ENCODE measurements at places on chromosomes 2 and 18. TPM values are rescaled to one million over a fixed set of nuclear protein-coding genes. Genes with fewer than 3 reads are reported as not detected.

KCNIP3 gene
- 2.9 TPM for total RNA-seq

- DNase-seq, result no peak
Observed at GRCh38 chr2:227198866-227199265, 34.4 kb downstream of the COL4A3 start.

CERKL gene
- total RNA-seq, result 0.66 TPM

STON1 gene
- 9.1 TPM for total RNA-seq

DNA sequence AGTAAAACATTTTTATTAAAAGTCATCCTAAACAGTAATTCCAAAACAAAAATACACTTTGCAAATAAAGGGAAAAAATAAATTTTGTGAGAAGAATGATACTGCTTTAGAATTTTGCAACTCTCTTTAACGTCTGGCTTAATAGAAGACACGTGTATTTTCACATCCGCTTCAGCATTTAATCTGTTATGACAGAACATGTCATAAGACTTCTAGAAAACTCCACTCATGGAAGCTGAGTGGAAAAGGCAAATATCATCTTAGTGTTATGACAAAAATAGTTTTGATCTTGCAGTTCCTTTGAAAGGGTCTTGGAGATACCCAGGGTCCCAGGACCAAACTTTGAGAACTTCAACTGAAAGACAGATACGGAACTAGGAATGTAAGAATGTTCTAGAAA lies 350.1 kb downstream of the NCKAP5 start:
- DNase-seq, result no peak

- no peak for DNase-seq
Observed at GRCh38 chr18:24539866-24540617, 79.6 kb downstream of the HRH4 start.

DNA sequence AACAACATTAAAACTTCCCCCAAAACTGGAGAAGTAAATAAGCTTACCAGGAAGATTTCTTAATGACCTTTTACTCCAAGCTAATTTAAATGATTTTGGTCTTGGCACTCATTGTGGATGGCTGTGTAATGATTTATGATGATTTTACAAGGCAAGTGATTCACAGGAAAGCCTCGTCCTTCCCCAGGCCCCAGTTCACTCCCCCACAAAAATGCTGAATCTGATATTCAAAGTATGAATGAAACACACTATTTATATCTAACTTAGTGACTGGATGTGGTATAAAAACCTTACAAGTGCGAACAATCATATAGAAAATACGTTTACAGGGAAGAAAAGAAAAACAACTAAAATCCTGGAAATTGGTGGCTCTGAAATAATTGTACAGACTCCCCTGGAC lies 49.8 kb downstream of the ZNF516 start:
- no peak for DNase-seq

SP9 gene
- total RNA-seq, result not detected

- no peak for DNase-seq
Observed at GRCh38 chr2:172062402-172063004, 22.8 kb upstream of the DLX1 start.

DNA sequence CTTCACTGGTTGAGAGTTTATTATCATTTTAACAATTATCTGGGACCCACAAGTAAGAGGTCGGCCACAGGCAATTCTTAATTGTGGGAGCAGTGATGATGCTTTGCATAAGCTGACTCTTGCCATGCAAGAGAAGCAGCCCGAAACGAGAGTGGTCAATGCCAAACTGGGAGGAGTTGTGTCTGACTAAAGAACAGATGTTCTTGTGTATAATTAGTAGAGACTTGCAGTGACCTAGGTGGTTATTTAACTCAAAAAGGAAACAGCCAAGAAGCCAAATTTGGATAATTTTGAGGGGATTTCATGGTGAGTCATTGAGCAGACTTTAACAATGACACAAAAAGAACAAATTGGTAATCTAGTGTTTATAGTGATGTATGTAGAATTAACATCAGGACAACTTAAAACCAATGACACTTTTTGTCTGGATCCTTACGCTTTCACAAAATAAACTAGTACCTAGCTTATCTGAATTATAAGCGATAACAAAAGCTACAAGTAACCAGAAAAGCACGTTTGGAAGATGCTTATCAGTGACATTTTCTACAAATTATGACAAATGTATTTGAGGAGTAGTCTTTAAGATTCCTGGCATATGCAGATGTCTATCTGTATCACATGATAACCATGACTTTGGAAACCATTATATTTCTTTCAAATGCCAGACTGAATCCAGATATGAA lies 184.7 kb upstream of the DLGAP1 start:
- no peak for DNase-seq

GRCh38 chr2:5290900-5291546 lies 401.2 kb upstream of the SOX11 start:
- no peak for DNase-seq

EMILIN1 gene
- total RNA-seq, result 21.8 TPM

- peak; percentile 41 for DNase-seq
Observed at GRCh38 chr2:41932241-41933045, 115.4 kb upstream of the PKDCC start.

DNA sequence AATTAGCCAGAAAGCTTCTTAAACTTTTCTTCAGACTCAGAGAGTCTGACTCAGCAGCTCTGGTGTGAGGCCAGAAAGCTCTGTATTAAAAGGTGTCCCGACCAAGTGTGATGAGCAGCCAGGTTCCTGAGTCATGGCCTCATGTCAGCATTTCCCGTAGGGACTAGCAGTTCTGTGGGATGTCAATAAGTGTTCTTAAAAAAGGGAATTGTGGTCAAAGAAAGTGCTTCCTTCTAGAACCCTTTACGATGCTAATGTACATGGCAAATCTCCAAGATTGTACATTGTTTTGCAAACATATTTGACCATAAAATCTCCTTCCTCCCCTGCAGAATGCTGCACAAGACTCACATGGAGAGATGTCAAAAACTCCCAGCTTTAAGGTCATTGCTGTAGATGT lies 80.1 kb downstream of the PLA2R1 start:
- no peak for DNase-seq

- no peak for DNase-seq
Observed at GRCh38 chr18:25843791-25844190, 246.6 kb downstream of the SS18 start.

DNA sequence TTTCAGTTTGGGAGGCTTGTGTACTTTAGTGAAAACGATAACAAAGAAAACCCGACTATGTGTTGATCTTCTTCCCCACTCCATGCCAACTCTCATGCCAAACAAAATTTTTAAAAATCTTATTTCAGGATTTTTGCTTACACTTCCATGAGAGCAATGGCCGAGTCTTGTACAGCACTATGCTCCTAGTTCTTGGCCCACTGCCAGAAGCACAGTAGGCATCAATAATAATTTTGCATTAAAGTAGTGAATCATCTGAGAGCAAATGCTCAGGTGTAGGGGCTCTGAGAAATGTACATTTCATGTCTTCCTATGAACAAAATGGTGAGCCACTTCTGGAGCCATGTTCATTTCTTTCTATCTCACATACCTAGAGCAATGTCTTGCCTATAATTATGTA lies 62.2 kb downstream of the MAP3K19 start:
- DNase-seq, result no peak

- DNase-seq, result no peak
Observed at GRCh38 chr2:172261292-172261691, 158.6 kb upstream of the DLX2 start.

ERMN gene
- 0.26 TPM for total RNA-seq

GRCh38 chr2:73110168-73111072 lies 2.3 kb downstream of the RAB11FIP5 start:
- no peak for DNase-seq

AQP12B gene
- 328 TPM for total RNA-seq

- DNase-seq, result no peak
Observed at GRCh38 chr2:44429034-44429433, 67.3 kb downstream of the CAMKMT start.

ADRA2B gene
- total RNA-seq, result under 0.01 TPM

DNA sequence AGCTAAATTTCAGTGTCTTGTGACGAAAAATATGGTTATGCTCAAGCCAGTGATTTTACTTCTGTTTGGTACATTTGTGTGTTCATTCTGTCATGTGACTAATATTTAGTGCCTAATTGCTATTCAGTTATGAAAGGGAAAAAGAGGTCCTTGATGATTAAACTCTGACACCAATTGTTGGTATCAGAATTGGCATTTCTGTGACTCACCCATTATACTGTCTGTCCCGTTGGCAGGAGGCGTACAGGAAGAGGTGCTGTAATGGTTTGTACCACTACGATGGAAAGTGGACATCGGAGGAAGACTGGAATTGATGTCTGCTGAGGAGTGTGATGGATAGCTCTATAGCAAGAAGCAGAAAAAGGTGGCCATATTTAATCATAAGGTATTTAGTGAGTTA lies 310.4 kb upstream of the CCDC68 start:
- no peak for DNase-seq

SMAD7 gene
- 44.5 TPM for total RNA-seq

DNA sequence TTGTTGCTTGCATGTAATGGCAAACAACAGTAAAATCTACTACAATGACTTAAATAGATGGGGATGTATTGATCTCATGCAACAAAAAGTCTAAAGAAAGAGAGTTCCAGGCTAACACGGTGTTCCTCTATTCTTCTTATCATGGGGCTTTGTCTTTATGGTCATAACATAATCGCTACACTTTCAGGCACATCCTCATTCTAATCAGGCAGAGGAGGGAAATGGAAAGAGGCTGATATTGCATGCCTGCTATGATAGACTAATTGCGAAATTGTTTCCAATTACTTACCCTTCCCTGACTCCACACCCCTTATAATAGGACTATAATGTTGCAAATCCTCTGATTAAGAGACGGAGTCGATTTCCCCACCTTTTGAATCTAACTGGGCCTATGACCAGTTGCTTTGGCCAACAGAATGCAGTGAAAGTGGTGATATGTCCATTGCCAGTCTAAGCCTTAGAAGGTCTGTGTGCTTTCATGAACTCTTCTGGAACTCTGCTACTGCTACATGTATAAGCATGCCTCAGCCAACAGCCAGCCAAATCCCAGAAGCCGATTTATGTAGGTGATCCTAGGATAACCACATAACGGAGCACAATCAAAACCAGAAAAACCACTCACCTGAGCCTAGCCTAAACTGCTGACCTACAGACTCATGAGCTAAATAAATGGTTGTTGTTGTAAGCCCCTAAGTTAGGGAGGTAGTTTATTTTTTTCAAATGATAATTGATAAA lies 180.3 kb upstream of the TACR1 start:
- DNase-seq, result no peak

FZD7 gene
- total RNA-seq, result 2.9 TPM

KIF1A gene
- 51.9 TPM for total RNA-seq

DNA sequence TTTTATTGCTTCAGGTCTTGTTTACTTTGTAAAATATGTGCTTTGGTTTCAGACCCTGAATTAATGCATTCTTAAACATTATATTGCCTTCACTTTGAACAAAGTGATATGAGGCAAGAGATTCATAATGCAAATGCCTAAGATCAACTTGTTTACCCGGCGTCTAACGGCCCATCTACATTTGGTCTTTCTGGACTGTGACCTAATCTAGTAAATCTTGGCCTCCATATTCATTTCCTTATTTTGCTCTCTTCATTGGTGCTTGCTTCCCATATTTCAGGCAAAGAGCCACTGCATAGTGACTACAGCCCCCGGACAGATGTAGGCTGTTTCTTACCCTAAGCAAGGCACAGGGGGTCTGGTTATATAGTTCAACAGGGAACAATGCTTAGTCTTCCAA lies 53.0 kb upstream of the SLC39A10 start:
- DNase-seq, result no peak

DNA sequence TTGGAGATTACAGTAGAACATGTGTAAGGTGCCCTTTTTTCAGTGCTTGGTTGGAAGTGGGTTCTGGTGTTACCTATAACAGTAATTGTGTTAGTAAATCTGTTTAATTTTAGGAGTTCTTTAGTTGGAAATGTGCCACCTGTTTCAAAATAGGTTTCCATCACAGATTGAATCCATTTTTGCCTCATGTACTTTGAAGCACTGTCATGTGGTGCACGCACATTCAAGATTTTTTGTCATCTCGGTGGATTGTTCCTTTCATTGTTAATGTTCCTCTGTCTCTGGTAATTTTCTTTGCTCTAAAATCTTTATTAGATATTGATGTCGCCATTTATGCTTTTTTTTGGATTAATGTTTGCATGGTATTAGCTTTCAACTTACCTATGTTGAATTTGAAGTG lies 1.3 kb downstream of the ATP9B start:
- no peak for DNase-seq

- no peak for DNase-seq
Observed at GRCh38 chr2:95551055-95551568, 40.7 kb upstream of the TRIM43 start.

DNA sequence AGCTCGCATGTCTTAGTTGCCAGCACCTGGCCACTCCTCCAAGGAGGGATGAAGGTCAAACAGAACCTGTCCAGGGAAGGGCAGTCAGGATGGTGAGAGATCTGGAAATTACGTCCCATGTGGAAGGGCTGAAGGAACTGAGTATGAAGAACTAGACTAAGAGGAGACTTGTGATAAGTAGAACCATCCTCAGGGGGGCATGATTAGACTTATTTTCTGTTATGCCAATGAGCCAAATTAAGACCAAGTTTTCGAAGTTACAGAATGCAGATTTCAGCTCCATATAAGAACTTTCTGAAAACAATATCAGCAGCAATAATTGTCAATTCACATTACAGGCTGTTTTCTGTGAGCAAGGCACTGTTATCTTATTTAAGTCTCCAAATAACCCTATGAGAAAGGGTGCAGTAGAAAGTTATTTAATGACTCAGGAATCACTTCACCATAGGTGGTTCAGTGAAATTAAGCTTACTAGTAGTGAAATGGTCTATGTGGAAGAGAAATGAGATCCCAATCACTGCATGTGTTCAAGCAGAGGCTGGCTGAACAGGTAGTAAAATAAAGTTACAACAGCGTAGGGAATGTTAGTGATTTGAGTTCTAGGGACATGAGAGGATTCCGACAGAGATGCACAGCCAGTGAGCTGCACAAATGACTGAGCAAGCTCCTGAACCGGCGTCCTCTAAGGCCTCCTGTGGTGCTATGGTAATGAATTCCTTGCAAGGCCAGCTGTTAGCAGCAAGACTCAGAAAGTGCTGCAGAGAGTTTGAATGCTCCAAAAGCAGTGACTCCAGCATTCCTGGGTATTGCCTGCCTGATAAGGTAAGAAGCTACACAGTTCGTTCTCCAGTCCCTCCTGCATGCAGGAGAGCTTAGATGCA lies 4.5 kb upstream of the DYM start:
- DNase-seq, result no peak

DNA sequence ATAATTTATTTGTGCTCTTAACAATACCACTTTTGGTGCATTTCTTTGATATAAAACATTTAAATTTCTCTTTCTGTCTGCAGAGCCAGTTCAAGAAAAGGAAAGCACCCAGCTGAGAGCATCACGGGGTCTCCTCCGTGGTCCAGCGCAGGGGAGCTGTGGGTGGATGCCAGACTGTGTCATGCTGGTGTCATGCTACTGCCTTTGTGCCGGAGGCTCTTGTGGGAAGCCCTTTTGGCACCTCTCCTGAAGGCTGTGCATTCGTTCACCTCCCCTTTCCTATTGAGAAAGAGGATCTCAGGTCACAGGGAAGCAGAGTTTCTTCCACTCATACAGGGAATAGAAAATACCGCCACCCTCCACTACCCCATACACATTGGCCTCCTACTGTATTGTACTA lies 450.4 kb downstream of the GALR1 start:
- no peak for DNase-seq

SERPINB12 gene
- not detected for total RNA-seq

GALNT14 gene
- 2.6 TPM for total RNA-seq

ALK gene
- total RNA-seq, result 0.26 TPM

L3MBTL4 gene
- total RNA-seq, result 11.2 TPM

All from body of pancreas (tissue), 4 donors.